Activated T-helper 1 cell treated with anti-CD3 and anti-CD28 coated beads, Interleukin-2, amount 50 U/mL, for 16 hours (primary cell): ENCODE measurements at places on chromosomes 2 and 18.

DNA sequence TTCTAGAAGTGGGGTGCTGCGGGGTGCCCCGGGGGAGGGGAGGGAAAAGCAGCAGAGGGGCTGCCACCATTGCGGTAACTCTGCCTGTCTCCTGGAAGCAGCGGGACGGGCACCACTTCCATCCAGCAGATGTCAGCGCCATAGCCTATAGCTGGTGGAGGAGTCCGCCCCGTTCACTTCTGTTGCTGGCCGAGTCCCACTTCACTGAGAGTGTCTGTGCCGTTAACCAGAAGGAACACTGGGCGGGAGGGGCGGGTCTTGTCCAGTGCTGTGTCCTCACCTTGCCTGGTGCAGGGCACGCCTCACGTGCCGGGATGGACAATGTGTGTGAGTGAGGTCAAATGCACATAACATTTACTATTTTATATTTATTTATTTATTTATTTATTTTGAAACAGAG is 19.3 kb upstream of the ODC1 start:
- no peak for DNase-seq

GRCh38 chr2:60439219-60439974 is 114.1 kb downstream of the BCL11A start:
- DNase-seq, result no peak

- no peak for DNase-seq
Observed at GRCh38 chr18:36312806-36313395, 15.4 kb downstream of the FHOD3 start.

DNA sequence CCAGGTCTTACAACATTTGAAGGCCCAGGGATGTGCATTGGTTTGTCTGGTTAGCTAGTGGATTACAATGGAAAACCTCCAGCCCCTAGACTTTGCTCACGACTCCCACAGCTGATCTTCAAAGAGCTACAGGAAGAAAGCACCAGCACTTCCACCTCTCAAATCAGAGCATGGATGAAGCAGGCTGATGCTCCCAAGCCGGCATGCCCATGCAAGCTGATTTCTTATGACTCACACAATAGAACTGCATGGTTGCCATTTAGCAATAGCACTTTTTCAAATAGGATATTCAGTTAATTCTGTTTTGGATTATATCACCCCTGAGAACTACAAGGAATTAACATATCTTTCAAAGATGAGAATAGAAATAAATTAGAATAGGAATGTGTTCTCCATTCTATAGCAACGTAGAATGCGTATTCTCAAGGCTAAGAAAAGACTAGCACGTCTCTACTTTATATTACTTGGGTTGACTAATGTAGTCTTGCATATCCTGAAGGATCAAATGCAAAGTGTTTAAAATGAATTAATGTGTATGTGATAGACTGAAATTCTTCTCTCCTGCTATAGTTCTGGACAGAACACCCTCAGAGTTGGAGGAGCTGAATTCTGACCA is 292.4 kb downstream of the TRIB2 start:
- no peak for DNase-seq

GRCh38 chr18:6207116-6207515 is 207.6 kb downstream of the L3MBTL4 start:
- no peak for DNase-seq

DNA sequence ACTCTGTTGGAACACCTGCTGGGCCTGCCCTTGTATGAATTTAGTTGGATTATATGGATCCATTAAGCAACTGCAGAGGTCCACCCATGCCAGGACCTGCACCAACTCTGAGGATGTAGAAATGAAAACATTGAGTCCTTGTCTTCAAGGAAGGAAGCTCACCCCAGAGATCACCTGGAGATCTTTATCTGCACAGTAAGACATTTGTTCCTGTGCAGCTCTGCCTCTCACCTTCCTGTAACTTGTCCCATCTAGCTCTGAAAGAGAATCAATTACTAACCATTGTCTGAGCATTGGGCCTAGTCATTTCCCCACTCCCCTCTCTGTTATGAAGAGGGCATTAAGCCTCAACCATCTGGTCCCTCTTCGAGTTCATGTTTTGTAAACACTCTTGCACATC is 105.2 kb upstream of the YWHAQ start:
- DNase-seq, result no peak

DNA sequence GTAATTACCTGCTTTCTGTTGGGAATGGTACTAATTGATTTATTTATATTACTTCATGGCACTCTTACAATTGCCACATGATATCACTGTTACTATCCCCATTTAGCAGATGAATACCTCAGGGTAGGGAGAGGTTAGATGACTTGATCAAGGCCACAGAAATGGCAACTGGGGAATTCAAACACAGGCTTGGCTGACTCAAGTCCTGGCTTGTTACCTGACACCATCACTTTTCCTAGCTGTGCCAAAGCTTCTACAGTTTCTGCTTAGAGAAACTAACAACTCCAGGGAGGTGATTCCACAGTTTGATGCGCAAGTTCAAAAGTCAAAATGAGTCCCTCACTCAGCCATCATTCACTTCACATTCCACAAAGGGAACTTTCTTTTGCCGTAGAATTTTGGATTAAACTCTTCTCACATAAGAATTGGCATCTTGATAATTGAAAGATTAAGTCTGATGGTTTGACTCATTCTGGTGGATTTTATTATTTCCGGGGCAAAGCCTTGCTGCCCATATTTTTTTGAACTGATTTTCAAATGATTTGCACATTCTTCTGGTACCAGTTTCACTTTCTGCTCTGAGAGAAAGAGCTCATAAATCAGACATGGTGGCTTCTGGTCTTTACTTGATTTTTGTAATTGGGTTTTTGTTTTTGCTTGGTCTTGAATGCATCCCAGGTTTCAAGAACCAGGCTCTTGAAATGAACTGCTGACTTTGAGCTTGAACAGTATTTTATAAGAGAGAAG is 656.8 kb downstream of the BCL11A start:
- no peak for DNase-seq

GRCh38 chr2:205375461-205376448 is 306.5 kb upstream of the NRP2 start:
- DNase-seq, result no peak

DNA sequence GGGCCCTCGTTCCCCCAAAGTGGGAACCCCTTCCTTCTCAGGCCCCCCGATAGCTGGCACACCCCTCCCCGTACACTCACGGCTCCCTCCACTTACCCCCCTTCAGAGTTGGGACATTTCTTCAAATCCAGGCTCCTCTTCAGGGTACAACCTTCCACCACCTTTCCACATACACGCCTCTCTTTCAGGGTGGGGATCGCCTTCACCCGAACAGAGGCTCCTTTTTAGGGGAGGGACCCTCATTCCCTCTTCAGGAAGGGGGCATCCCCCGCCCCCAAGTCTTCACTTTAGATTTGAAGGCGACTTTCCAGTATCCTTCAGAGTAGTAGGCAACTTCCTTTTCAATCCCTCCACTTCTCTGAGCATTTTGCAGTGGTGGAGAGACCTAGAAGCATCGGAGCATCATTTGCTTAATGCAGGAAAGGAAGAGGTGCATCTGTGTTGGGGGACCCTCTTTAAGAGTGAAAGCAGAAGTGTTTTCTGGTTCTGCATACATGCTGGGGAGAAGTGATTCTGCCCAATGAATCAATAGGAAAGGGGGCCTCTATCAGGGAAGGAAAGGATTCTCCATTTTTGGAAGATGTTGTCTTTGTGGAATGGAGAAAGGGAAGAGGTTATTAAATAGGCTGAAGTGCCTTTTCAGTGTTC is 845 bp downstream of the EML4 start:
- no peak for DNase-seq

DNA sequence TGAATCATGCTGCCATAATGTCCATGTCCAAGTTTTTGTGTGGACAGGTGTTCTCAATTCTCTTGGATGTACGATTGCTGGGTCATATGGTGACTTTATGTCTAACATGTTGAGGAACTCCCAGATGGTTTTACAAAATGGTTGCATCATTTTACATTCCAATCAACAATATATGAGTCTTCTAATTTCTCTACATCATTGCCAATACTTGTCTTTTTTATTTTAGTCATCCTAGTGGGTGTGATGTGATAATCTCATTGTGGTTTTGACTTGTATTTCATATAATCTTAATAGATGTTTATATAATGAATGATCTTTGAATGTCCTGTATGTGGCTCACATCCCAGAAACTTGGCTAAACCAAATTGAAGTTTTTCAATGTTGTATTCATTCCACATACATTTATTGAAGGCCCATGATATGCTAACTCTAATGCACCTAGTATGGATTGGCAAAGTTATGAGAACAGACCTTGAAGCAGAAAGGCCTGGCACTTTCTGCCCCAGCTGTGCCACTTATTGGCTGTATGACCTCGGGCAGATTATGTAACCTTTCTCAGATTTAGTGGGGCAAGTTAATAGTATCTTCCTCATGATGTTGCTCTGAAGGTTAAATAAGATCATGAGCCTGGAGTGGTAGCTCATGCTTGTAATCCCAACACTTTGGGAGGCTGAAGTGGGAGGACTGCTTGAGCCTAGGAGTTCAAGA is 205.4 kb downstream of the RAB3GAP1 start:
- no peak for DNase-seq

- DNase-seq, result no peak
Observed at GRCh38 chr2:112947374-112947773, 30.4 kb upstream of the IL36G start.

GRCh38 chr2:5290900-5291546 is 401.2 kb upstream of the SOX11 start:
- no peak for DNase-seq

DNA sequence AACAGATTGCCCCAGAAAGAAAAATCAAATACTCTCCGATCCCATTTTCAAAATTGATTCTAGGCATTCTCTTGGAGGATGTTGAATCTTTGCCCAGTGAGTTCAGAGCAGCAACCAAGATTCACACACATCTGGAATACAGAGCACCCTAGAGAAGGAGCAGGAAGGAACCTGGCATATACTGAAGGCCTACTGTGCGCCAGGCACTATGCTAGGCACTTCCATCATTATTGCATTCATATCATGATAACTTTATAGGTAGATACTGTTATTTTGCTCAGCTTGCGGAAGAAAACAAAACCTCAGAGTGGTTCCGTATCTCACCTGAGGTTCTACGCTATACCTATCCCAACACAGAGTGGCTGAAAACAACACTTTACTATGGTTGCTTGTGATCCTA is 160.3 kb upstream of the SERTAD2 start:
- DNase-seq, result no peak

- DNase-seq, result no peak
Observed at GRCh38 chr2:134443814-134444480, 190.1 kb downstream of the MGAT5 start.

- DNase-seq, result no peak
Observed at GRCh38 chr18:58491773-58492752, 136.8 kb downstream of the ALPK2 start.

DNA sequence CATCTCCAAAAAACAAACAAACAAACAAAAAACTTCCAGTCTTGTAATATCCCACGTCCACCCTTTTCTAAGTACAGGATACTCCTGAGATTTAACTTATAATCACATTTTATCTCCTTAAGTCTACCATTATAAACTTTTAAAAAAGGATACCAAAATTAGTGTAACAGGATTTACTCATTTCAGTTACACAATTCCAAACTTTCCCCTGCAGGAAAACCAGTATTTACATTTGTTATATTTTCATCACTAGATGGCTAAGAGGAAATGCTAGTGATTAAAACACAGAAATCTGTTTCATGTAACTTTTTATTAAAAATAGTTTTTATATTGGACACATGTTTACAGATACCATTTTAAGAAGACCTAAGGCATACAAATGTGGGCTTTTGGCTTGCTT is 27.5 kb downstream of the CFAP36 start:
- no peak for DNase-seq

- DNase-seq, result no peak
Observed at GRCh38 chr18:680392-680791, 22.9 kb downstream of the TYMS start.

- no peak for DNase-seq
Observed at GRCh38 chr2:103003750-103004260, 242.0 kb downstream of the TMEM182 start.

- DNase-seq, result no peak
Observed at GRCh38 chr2:46293466-46293865, 3.7 kb upstream of the EPAS1 start.

GRCh38 chr2:158239271-158239670 is 137.6 kb downstream of the UPP2 start:
- DNase-seq, result no peak

GRCh38 chr2:181679544-181679979 is 755 bp downstream of the NEUROD1 start:
- no peak for DNase-seq

GRCh38 chr18:58865701-58866065 is 1.0 kb downstream of the ZNF532 start:
- DNase-seq, result no peak

DNA sequence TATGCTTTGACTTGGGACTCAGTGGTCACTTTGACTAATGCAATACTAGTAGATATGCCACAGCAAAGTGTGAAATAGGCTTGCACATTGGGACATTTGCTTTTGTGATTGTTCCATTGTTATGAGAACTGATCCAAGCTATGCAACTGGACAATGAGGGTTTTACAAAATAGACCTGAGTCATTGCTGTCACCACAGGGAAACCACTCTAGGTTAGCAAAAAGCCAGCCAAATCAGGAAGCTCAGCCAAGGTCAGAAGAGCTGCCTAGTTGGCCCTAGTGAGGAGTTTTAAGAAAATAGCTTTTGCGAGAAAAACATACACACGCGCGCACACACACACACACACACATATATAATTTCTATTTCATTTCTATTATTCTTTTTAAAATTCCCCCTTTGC is 452.4 kb upstream of the CDH7 start:
- no peak for DNase-seq

DNA sequence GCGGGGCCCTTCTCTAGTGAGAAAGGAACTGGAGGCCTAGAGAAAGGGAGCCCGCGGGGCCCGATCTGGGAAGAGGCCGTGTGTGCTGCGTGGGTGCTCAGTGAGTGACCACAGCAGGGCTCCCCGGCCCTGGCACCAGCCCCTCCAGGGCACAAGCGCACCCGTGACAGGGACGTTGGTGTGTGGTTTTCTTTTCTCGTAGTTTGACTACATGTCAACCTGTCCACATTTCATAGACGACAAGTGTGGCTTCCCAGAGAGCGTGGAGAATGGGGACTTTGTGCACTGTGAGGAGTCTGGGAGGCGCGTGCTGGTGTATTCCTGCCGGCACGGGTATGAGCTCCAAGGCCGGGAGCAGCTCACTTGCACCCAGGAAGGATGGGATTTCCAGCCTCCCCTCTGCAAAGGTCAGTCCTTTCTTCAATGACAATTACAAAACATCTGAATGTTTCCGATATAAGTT is 83.1 kb downstream of the TPO start:
- DNase-seq, result no peak

GRCh38 chr2:186384226-186384625 is 101.8 kb upstream of the ZC3H15 start:
- DNase-seq, result no peak

- DNase-seq, result no peak
Observed at GRCh38 chr2:212928681-212929080, 222.7 kb downstream of the IKZF2 start.

DNA sequence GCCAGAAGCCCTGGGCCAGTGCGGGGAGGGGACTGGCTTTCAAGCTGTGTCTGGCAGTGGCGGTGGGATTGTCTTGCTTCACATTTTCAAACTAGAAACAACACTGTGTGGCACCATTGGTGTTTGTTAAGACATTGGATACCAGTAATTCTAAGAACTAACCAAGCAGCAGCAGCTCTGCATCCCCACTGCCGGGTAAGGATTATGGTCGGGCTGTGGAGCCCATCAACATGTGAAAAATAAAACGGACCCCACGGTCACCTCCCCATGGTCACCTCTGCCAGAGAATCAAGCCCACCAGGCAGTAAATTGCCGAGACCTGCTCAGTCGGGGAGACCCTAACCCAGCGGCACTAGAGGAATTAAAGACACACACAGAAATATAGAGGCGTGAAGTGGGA is 65.3 kb downstream of the C18orf63 start:
- no peak for DNase-seq
